ENCODE measurements at places on chromosomes 5 and 9. TPM values are rescaled to one million over a fixed set of nuclear protein-coding genes. Genes with fewer than 3 reads are reported as not detected.

The PCDHB2 gene
- total RNA-seq = 31.3 TPM

DNA sequence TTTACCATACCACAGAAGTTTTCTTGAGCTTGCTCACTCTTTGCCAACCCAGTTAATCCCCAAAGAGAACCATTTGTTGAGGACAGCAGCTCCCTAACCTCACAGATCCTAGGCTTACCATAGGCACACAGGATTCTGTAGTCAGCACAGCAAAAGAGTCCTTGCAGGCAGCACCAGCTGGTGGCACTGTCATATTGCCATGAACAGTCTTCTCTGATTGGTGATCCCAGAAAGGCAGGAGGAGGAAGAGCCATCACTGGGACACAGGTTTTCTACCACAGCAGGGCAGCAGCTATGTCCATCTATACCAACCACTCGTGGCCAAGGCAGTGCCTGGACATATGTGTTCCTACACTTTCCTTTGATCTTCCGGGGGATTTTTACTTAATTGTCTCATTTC, 297.1 kb upstream of the CD180 start:
- peak; percentile 72 for DNase-seq

DNA sequence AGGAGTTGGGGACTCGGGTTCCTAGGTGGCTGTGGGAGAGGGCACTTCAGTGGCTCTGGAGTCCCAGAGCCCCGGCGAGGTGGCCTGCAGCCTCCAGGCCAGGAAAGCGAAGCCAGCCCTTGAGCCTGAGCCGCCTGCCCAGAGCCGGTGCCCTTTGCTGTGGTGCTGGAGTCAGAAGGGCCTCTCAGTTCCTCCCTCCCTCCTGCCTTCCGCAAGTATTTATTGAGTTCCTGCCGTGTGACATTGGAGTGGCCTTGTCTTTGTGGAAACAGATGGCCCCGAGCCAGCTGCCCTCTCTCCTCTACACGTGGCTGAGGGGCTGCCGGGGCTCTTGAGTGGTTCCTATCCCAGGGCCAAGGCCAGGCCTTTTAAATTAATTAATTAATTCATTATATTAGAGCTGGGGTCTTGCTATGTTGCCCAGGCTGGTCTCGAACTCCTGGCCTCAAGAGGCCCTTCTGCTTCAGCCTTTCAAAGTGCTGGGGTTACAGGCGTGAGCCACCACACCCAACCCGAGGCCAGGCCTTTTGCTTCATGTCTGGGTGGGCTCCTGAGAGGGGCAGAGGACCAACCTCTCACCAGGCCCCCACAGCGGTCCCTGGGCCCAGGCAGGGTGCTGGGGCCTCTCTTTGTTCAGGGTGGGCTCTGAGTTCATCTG, 45.6 kb upstream of the IER5L start:
- DNase-seq = no peak

DNA sequence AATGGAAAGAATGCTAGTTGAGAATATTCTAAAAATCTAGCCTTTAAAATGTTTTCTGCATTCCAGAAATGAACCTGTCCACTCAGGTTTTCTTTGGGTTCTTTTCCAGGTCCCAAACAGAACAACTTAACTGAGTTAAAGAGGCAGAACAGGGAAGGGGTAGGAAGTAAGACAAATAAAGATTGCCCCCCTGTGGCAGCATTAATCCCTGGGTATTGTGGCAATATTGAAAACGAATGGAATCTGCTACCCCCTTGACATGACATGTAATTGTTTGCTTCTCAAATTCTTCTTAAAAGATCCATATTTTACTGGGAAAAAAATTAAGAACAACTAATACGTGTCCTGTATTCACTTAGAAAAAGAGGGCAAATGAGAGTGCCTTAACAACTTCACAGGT, 9.3 kb upstream of the RBM22 start:
- DNase-seq = peak; percentile 18

DNA sequence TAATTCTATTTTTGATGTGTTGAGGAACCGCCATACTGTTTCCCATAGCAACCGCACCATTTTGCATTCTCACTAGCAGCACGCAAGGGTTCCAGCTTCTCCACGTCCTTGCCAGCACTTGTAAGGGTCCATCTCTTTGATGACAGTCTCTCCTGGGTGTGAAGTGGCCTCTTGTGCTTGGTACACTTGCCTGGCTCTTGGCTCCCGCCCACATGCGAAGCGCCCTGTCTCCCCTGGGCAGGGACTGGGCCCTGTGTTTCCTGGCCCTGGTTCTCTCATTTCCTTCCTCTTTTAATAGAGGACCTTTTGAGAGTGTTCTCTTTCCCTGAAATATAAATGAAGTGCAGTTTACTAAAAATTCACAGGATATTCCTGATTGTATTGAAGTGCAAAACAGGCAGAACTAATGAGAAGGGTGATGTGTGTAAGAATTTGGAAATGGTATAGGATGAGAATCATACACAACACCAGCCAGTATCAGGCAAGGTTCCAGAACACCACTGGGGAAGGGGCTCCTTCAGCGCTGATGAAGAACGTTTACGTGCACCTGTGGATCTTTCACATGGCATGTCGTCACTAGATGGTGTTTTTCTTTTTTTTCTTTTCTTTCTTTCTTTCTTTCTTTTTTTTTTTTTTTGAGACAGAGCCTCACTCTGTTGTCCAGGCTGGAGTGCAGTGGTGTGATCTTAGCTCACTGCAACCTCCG, 73.0 kb downstream of the EHMT1 start:
- no peak for DNase-seq

- DNase-seq = peak; percentile 50
These were observed 421.3 kb downstream of the CETN3 start for GRCh38 chr5:89988129-89988810.

DNA sequence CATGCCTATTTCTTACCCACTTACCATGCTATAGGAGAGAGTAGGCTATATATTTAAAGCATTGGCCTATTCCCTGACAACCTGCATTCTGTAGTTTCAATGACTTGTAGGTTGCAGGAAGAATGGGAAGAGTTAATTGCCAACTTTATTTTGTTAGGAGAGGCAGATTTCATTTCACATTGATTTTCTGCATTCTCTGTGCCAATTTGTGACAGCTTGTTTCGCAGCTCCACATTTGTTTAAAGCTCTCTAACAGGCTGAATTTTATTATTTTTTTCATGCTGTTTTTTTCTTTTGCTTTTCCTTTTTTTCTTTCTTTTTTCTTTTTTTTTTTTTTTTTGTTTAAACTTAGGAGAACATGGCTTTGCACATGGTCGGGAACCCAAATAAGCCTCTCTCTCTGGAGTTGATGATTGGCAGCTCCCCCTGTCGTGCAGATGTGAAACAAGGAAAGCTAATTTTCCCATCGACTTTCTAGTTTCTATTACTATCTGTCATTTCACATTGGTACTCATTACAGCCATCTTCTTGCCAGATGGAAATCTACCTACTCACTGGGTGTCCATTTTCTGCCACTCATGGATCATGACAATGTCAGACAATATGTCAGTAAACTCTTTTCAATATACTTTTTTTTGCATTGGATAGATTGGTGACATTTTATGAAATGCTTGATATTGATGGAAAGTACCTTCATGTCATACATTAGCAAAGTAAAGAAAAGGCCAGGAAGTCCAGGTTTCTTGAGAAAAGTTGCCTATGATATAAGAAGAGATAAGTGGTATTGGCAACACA, 223.2 kb downstream of the KCTD16 start:
- DNase-seq = no peak

The FCN2 gene
- not detected for total RNA-seq

The PGM5 gene
- total RNA-seq = not detected

GRCh38 chr5:60829490-60830266, 14.4 kb downstream of the ELOVL7 start:
- no peak for DNase-seq

- no peak for DNase-seq
These were observed 43.0 kb downstream of the FXN start for GRCh38 chr9:69078581-69078980.

DNA sequence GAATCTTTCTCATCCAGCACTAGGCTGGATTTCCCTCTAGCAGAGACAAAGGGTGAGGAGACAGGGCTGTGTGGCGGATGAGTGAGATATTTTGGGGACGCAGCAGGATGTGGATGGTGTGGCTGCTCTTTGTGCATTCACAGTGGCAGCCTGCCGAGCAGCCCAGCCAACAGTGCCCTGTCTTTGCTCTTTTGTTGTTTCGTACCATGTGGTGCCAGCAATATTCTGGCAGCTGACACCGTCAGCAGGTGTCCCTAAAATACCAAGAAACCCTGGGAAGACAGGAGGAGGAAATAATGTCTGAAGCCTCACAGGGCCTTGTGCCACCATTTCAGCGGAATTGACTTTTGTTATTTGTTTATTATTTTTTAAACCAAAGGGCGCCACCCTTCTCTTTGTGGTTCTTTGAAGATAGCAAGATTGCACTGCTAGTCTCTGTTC, 141.4 kb downstream of the CCDC192 start:
- no peak for DNase-seq

- DNase-seq = no peak
These were observed 6.6 kb downstream of the RGS14 start for GRCh38 chr5:177364159-177364962.

The PNPLA7 gene
- 1.8 TPM for total RNA-seq

- DNase-seq = peak; percentile 29
These were observed 917.0 kb downstream of the MAT2B start for GRCh38 chr5:164422400-164422799.

- DNase-seq = no peak
These were observed 66.5 kb downstream of the CWC27 start for GRCh38 chr5:64835266-64835665.

The GGTA1 gene
- total RNA-seq = not detected

- DNase-seq = no peak
These were observed 7.6 kb downstream of the LRSAM1 start for GRCh38 chr9:127458921-127459320.

DNA sequence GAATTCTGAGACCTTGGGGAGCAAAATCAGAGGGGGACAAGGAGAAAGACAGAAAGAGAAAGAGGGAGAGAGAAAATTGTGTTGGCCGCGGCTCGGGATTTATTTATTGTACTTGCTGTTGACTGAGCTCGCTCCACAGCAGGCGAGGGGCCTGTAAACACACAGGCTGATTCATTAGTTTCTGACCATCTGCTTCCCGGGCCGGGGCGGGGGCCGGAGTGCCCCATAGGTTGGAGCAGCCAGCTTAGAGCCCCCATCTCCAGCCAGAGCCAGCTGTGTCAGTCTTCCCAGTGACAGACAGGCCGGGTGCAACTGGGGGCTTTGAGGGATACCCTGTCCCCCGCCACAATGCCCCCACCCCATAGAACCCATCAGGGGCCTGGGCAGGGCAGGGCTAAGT, 30.9 kb downstream of the NTNG2 start:
- no peak for DNase-seq

DNA sequence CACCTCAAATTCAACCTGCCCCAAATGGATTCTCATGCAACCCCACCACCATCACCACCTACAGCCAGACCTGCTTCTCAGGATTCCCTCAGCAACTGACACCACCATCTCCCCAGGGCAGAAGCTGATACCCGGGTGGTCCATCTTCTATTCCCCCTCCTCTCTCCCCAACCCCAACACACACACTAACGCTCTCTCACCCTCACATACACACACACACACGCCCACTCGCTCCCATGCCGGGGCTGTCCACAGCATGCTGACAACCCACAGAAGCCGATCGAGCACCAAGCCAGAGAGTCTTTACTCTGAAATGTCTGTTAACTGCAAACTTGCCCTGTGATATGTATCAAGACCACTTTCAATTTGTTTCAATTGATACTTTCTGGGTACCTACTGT, 28.4 kb downstream of the B4GALT1 start:
- DNase-seq = no peak

The ZNF484 gene
- 10.9 TPM for total RNA-seq

The TMOD1 gene
- 0.09 TPM for total RNA-seq

The TMC1 gene
- total RNA-seq = 0.75 TPM

The PRRX2 gene
- total RNA-seq = 12.7 TPM

- no peak for DNase-seq
These were observed 350.1 kb upstream of the IRX2 start for GRCh38 chr5:3101561-3101960.

- DNase-seq = no peak
These were observed 65.7 kb downstream of the IQGAP2 start for GRCh38 chr5:76468635-76469425.

GRCh38 chr9:135139366-135139959, 52.0 kb downstream of the OLFM1 start:
- peak; percentile 45 for DNase-seq

DNA sequence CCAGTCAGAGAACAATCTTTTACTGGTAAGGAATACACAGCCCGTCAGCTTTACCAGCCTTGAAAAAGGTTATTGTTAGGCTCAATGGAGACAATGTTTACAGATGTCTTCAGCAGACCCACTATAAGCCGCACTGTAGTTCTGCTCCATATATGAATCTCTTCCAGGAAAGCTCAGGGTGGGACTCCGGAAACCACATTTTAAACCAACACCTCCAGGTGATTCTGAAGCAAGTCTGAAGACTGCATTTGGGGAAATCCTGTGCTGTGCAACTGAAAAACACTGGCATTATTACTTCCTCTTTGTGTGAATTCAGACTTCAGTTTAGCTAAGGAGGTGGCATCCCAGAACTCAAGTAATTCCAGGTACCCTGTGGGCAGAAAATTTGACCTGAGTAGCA, 3.5 kb downstream of the GZMK start:
- DNase-seq = no peak

The CCL21 gene
- total RNA-seq = not detected

- no peak for DNase-seq
These were observed 85.3 kb downstream of the NSUN2 start for GRCh38 chr5:6547498-6547897.

GRCh38 chr5:93675460-93676450, 65.6 kb downstream of the POU5F2 start:
- DNase-seq = no peak

The OLFML2A gene
- 2.9 TPM for total RNA-seq

DNA sequence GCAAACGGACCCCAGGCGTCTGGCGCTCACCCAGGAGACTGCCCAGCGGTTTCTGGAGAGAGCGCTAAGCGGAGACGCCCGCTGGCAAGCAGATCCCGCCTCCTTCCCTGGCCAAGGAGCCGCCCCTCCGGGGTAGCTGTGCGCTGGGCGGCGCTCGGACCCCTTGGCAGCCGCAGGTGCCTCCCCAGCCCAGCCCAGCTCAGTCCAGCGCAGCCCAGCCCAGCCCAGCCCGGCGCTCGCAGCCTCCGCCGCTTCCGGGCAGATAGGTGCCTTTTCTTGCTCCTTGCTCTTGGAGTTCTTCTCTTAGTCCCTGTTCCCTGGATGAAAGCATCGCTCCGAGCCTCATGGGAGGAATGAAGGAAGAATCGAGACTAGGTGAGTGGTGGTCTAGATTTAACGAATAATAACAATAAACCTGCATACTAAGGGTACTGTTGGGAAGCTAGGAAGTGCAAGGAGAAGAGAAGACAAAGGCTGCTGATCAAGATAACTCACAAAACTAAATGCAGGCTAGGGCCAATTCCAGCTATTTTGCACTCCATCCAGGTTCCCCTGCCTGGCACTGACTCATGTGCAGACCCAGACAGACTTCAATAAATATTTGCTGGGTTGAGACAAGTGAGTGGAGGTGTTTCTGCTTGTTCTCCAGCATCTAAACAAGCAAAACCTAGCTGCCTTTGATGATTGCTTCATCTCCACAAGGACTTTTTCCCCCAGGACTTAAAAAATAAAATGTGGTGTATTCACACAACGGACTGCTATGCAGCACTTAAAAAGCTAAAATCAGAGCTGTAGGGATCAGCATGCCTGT, at the start of gene STK32A:
STK32A (plus strand) TSS at position 202 of the 811 bp plus-strand sequence. CDS start 4,609 bp downstream, outside the sequence.
- peak; percentile 10 for DNase-seq

All from A673 (cell line).